HFFc6 (cell line): ENCODE measurements at places on chromosomes 1 and 21. TPM values are rescaled to one million over a fixed set of nuclear protein-coding genes. Genes with fewer than 3 reads are reported as not detected.

- H3K27me3 ChIP-seq, result peaks cover 95% of the 10 kb centered on the region
- DNase-seq, result peak; percentile 95
- peak overlapping the region; percentile 98 for H3K27ac ChIP-seq
- H3K36me3 ChIP-seq, result peaks cover 68% of the 10 kb centered on the region
- H3K4me1 ChIP-seq, result peaks cover 97% of the 10 kb centered on the region
Observed at GRCh38 chr1:156123356-156124196, 9.1 kb downstream of the LMNA start.

DNA sequence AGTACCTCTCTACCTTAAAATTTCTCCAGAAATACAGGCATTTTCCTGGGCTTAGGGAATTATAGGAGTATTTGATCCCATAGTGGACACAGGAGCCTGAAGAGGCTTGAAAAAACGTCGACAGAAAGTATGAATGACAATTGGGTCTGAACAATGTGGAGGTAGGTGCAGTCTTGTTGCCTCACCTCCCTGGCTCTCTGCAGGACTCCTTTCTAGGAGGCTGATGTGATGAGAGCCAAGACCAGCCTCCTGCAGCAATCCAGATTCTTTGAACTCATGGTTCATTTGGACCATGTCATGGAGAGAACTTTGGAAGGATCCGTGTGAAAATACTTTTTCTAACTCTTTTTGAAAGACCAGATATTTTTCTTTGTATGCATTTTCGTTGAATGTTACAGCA, 50.5 kb upstream of the MTF2 start:
- no peak for DNase-seq
- peaks cover 18% of the 10 kb centered on the region for H3K27me3 ChIP-seq
- no peak overlapping the region for H3K27ac ChIP-seq

FOXD3 gene
- total RNA-seq, result not detected in 3 replicates

DNA sequence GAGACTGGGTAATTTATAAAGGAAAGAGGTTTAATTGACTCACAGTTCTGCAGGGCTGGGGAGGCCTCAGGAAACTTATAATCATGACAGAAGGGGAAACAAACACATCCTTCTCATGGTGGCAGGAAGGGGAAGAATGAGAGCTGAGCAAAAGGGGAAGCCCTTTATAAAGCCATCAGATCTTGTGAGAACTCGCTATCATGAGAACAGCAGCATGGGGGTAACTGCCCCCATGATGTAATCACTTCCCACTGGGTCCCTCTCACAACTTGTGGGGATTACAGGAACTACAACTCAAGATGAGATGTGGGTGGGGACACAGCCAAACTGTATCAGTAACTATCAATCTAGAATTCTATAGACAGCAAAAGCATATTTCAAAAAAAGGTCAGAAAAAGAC, 64.7 kb upstream of the ACTRT2 start:
- no peaks in the 10 kb centered on the region for H3K4me1 ChIP-seq
- H3K27ac ChIP-seq, result no peak overlapping the region
- no peaks in the 10 kb centered on the region; the same call in 1 of the 2 replicates for H3K27me3 ChIP-seq

GRCh38 chr1:159076438-159077119, at the start of gene AIM2:
TSS of gene AIM2 (minus strand) at chr1:159076766. CDS start at chr1:159073499, 3,267 bp downstream.
- peaks cover 2% of the 10 kb centered on the region for H3K27me3 ChIP-seq
- H3K36me3 ChIP-seq, result no peaks in the 10 kb centered on the region
- peaks cover 21% of the 10 kb centered on the region for H3K4me1 ChIP-seq
- H3K27ac ChIP-seq, result peak within 1 kb of the TSS; percentile 85
- DNase-seq, result peak; percentile 49
- H3K4me3 ChIP-seq, result peak within 1 kb of the TSS; percentile 85

ACTN2 gene
- not detected in 3 replicates for total RNA-seq

- no peak overlapping the region for H3K27ac ChIP-seq
- no peak for DNase-seq
- no peaks in the 10 kb centered on the region for H3K27me3 ChIP-seq
- no peak overlapping the region for H3K4me3 ChIP-seq
- H3K36me3 ChIP-seq, result 0 out of 2 replicates have a peak, but pooled peaks cover 5% of the 10 kb centered on the region
- no peaks in the 10 kb centered on the region for H3K4me1 ChIP-seq
Observed at GRCh38 chr1:191690931-191691330, 467.3 kb upstream of the RGS18 start.

DNA sequence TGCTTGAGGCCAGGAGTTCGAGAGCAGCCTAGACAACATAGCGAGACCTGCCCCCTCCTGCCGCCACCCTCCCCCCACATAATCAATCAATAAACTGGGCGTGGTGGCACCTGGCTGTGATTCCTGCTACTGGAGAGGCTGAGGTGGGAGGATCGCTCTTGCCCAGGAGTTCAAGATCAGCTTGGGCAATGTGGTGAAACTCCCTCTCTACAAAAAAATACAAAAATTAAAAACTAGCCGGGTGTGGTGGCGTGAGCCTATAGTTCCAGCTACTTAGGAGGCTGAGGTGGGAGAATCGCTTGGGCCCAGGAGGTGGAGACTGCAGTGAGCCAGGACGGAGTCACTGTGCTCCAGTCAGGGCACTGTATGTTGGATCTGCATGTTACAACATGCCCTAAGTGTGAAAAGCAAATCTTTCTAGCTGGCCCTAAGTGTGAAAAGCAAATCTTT, 7.0 kb upstream of the MDM4 start:
- no peak overlapping the region for H3K27ac ChIP-seq
- no peaks in the 10 kb centered on the region for H3K36me3 ChIP-seq
- peaks cover 11% of the 10 kb centered on the region for H3K27me3 ChIP-seq
- DNase-seq, result no peak

- peaks cover 27% of the 10 kb centered on the region for H3K4me1 ChIP-seq
- no peaks in the 10 kb centered on the region for H3K27me3 ChIP-seq
- H3K36me3 ChIP-seq, result peaks cover 29% of the 10 kb centered on the region
- DNase-seq, result no peak
Observed at GRCh38 chr1:9295884-9296283, 3.2 kb downstream of the SPSB1 start.

DNA sequence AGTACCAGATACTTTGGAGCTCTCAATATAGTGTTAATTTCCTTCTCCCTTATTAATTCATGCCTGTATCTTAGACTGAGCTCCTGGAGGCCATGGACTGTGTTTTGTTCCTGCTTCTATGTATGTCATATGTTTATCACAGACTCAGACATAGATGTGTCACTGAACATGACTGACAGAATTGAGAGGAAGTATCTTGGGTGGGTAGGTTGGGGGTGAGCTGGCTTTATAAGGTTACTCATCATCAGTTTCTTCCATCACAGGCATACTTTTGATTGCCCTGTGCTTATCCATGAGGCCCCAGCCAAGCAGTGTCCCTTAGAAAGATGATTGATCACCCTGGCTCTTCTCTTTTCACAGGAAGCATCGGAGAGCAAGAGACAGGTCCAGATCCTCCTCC, 5.6 kb upstream of the SH3D21 start:
- H3K36me3 ChIP-seq, result peaks cover 50% of the 10 kb centered on the region
- peak overlapping the region; percentile 69 for H3K27ac ChIP-seq
- H3K27me3 ChIP-seq, result peaks cover 3% of the 10 kb centered on the region; the same call in 1 of the 2 replicates
